ENCODE measurements at places on chromosomes 6 and 20.

- DNase-seq = no peak
These were observed 35.0 kb downstream of the NKAIN2 start for GRCh38 chr6:123838505-123839234.

- no peak for DNase-seq
These were observed 70.1 kb downstream of the PHF3 start for GRCh38 chr6:63705707-63706106.

DNA sequence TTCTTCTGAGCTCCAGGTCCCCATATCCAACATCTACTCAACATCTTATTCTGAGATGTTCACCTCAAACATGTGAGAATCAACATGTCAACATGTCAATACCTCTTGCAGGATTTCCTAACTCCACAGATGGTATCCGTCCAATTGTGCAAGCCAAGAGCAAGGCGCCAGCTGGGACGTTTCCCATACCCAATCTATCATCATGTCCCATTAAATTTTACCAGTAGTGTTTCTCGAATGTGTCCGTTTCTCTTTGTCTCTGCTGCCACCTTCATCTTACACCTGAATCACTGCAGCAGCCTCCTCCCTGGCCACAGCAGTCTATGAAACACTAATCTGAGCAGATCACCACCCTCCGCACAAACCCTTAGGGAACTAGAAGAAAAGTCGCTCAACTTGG, 78.0 kb upstream of the RPS6KA2 start:
- peak; percentile 36 for DNase-seq

DNA sequence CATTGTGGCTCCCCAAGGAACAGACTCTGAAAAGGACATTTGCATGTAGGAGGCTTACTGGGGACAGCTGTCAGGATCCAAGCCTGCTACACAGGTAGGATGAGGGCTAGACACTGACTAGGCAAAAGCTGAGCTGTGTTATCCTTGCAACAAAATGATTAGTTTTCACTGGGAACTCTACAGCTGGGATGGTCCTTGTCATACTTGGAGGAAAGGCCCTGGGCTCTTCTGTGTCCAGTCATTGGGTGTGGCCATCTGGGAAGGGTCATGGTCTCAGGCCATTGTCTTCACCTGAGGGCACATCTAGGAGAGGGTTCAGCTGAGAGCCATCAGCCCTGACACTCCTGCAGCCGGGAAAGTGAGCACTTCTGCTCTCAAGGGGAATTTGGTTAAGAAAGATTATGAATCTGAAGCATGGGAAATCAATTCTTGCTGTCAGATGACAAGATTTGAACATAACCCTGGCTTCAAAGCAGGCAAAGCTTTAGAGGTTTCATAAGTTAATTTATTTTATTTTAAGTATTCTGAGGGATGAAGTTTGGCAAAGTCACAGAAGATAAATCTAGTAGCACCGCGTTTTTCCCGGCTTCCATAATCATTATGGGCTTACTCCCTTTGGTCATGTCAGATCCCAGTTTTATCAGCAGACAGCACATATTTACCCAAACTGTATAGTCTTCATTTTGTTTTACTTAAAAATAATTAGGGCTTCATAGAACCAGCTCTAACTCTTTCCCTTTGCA, 78.4 kb upstream of the SLC22A23 start:
- peak; percentile 26 for DNase-seq

DNA sequence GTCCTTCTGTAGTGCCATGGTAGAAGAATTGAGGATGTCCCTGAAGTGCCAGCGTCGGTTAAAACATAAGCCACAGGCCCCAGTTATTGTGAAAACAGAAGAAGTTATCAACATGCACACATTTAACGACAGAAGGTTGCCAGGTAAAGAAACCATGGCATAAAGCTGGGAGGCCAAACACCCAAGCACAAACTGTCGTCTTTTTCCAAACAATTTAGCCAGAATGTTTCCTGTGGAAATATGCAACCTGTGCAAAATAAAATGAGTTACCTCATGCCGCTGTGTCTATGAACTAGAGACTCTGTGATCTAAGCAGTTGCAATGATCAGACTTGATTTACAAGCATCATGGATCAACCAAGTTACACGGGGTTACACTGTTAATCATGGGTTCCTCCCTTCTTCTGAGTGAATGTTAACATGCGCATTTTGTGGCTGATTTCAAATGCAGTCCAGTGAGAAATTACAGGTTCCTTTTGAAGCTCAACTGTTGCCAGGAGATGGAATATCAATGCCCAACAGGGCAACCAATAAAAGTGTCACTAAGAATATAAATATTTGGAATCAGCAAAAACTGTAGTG, 674.9 kb downstream of the GRIK2 start:
- DNase-seq = no peak

GRCh38 chr20:5918856-5919625, 31.3 kb downstream of the TRMT6 start:
- DNase-seq = peak; percentile 45

- DNase-seq = no peak
These were observed 26.2 kb downstream of the E2F3 start for GRCh38 chr6:20427856-20428255.

- DNase-seq = peak; percentile 93
These were observed 8.4 kb upstream of the TGM2 start for GRCh38 chr20:38173237-38174156.

GRCh38 chr6:31203345-31203979, 33.0 kb upstream of the POU5F1 start:
- peak; percentile 83 for DNase-seq

DNA sequence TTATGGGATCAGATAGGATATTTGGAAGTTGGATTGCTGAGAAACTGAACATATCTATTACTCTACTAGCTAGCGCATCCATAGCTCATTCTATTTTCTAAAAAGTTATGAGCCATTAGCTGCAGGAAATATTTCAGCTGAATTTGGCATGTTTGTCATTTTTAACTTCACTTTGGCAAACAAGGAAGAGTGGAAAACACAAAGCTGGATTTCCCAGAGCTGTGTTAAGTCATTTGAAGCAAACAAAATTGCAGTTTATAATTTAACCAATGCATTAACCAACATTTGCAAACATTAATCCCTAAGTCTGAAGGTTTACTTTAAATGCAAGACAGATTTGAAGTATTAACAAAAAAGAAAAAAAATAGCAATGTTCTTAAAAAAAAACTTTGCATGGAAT, 1.2 kb downstream of the ALDH8A1 start:
- DNase-seq = no peak

DNA sequence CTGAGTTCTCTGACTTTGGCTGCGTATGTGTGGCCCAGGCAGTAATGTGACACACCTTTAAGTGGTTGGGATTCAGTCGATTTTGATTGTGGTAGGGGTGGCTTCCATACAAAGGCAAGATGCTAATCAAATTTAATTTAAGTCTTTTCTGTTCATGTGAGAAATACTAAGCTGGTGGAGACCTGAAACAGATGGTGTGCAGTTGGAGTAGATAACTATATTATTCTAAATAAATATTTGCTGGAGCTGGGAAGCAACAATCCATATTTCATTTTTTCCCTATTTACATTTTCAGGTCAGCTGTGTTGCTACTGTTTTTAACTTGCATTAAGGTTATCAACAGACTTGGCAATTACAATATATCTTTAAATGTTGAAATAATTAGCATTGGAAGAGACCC, 67.4 kb upstream of the C20orf144 start:
- no peak for DNase-seq

- DNase-seq = no peak
These were observed 115.4 kb downstream of the LAMP5 start for GRCh38 chr20:9629831-9630230.

GRCh38 chr6:136525586-136526195, 24.5 kb downstream of the MAP7 start:
- no peak for DNase-seq

DNA sequence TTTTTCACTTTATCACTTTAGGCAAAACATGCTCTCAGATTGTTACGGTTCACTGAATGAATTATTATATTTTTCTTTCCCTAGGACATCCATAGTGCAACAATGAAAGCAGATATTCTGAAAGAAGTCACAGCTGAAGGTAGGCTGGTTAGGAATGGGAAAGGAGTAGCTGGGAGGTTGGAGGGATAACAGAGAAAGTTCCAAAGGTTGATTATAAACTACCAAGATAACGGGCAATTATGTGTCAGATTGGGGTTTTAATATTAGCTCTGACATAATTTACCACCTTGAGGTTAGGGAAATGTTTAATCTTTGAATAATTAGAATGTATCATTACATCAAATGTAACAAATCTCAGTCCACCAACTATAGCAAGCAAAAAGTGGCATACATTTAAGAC, 96.5 kb downstream of the HTR1B start:
- no peak for DNase-seq

DNA sequence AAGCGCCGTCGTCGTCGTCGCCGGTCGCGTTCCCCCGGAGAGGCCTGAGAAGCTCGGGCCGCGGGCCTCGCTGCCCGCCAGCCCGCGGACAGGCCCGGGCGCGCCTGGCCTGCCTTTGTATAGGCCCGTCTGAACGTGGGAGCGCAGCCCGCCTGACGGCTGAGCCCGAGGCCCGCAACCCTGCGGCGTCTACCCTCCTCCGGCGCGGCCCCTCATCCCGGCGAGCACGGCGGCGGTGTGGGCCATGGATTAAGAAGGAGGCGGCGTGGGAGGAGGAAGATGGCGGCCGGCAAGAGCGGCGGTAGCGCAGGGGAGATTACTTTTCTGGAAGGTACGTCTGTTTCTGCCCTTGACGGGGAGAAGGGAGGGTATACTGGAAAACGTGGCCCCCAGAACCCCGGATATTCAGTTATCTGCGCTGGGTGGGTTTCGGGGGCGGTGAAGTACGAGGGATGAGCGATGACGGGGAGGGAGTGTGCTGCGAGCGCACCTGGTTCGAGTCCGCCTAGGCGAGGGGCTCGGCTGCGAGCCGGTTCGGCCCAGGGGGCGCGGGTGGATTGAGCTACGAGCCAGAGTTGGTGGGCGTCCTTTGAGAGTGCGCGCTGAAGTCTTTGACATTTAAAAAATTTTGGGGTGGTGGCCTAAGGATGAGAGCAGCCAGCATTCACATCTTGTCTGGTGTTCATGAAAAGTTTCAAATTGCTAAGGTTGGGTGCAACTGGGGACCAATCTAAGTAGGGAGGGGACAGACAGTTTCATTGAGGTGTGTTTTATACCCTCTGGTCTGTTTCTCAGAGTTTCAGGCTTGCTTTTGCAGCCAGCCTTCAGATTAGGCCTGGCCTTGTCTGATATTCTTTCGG, 796 bp downstream of the SENP6 start:
- peak; percentile 31 for DNase-seq

GRCh38 chr20:57879437-57879778, 169.6 kb upstream of the PMEPA1 start:
- DNase-seq = no peak

GRCh38 chr20:50189681-50190250, 864 bp upstream of the CEBPB start:
- no peak for DNase-seq

GRCh38 chr6:24504649-24505586, 10.1 kb downstream of the ALDH5A1 start:
- DNase-seq = no peak

DNA sequence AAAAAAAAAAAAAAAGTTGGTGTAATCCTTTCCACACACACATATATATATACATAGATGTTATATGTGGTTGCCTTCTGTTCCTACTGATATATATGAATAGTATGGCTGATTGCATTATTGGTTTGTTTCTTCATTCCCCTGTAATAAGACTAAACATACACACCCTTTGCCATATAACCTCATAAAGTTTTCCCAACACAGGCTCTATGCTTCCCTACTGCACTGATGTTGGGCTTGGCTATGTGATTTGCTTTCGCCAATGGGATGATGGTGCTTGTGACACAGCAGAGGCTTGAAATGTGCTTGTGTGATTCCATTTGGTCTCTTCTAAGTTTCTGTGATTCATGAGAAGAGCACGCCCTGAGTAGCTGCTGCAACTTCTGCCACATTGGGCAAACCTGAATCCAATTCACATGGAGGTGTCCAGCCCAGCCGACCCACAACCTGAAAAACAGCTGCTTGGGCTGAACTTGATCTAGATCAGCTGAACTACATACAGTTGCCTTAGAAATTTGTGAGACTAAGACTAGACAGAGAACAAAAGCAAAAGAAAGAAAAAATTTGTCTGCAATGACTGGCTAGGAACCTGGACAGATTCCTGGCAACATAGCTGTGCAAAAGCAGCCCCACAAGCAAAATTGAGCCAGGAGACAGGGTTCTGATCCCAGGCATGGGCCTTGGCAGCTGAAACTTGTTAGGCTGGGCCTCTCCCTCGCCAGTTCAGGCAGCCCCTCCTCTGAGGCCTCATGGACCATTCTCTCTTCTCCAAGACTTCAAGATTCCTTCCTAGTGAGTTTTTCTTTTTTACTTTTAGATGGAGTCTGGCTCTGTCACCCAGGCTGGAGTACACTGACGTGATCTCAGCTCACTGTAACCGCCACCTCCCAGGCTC, 13.4 kb upstream of the TBC1D20 start:
- DNase-seq = no peak

DNA sequence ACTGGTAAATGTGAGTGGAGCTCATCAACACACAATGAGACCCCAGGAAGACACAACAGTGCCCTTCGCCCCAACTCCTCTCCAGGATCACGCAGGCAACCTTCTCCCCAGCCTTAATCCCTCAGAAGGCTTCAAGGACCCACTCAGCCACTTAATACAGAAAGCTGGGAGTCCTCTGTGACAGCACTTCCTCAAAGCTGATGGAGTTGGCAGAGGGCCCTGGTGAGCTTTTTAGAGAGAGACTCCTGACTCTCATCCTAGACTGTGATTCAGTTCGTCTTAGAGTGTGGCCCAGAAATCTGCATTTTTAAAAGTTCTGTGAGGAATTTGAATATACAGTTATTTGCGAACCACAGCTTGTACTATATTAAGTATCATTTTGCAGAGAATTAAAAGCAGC, 187.7 kb downstream of the UST start:
- DNase-seq = peak; percentile 60

- DNase-seq = peak; percentile 22
These were observed 7.0 kb upstream of the DSE start for GRCh38 chr6:116363759-116364158.

GRCh38 chr6:111818539-111819226, 54.6 kb downstream of the FYN start:
- DNase-seq = peak; percentile 33

DNA sequence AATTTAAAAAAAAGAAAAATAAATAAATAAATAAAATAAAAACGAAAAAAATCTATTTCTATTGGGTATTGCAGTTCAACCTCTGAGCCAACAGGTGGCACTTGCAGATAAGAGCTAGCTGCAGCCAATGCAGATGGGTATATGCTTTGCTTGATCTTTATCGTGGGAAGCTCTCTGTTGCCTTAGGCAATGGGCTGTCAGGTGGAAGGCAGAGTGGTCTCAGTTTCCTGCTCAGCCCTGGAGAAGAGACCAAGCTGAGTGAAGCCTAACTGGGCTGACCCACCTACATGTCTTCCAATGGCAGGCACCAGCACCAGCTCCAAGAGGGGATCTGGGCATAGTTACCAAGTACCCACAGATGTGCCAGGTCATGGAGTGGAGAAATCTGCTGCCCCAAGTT, 95.0 kb downstream of the AK9 start:
- DNase-seq = peak; percentile 60

DNA sequence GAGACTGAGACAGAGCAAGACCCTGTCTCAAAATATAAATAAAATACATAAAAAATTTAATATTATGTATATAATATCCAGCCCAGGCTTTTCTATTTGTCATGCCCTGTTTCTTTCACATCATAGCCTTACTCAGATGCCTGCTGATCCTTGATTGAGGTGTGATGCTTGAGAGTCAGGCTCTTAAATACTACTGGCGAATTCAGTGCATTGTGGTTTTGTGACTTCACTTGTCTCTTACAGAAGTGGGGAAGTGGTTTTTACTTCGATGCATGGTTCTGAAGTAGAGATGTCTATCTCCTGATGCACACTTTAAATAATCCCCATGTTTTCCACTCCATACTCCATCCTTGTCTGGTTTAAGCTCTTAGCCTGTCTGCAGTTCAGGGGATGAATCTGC, 29.1 kb downstream of the ASXL1 start:
- peak; percentile 26 for DNase-seq

- no peak for DNase-seq
These were observed 113.9 kb downstream of the SYNDIG1 start for GRCh38 chr20:24583169-24583792.
